Mesothelial cell of epicardium (in vitro differentiated cells): ENCODE measurements at places on chromosomes 5 and 9. TPM values are rescaled to one million over a fixed set of nuclear protein-coding genes. Genes with fewer than 3 reads are reported as not detected.

Gene MSX2
- 83.9 to 86.9 TPM (median 85.2 TPM) in 3 replicates for total RNA-seq

- H3K36me3 ChIP-seq: peaks cover 3% of the 10 kb centered on the region
- H3K4me3 ChIP-seq: no peak overlapping the region
- no peak for DNase-seq
- no peak overlapping the region for H3K27ac ChIP-seq
- H3K4me1 ChIP-seq: peaks cover 5% of the 10 kb centered on the region
Observed at GRCh38 chr9:7094576-7094975, 336.8 kb downstream of the KDM4C start.

DNA sequence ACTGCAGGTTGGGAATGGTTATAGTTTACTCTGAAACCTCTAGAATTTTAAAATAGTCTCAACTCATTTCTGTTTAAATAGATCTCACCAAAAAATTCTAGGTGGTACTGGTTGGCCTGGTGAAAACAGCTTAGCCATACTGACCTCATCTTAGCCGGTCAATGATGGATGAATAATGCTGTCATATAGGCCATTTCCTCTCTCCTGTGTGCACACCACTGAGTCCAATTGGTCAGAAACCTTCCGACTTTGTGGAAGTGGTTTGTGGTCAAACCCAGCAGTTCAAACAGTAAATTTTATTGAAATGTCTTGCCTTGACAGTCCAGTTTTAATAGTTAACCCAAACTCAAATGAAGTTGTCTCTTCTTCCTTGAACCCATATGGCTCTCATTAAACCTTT is 98.6 kb downstream of the GIN1 start:
- no peak overlapping the region for H3K27ac ChIP-seq
- no peaks in the 10 kb centered on the region for H3K27me3 ChIP-seq
- DNase-seq: no peak
- H3K4me3 ChIP-seq: no peak overlapping the region
- no peaks in the 10 kb centered on the region for H3K4me1 ChIP-seq
- H3K36me3 ChIP-seq: peaks cover 7% of the 10 kb centered on the region

DNA sequence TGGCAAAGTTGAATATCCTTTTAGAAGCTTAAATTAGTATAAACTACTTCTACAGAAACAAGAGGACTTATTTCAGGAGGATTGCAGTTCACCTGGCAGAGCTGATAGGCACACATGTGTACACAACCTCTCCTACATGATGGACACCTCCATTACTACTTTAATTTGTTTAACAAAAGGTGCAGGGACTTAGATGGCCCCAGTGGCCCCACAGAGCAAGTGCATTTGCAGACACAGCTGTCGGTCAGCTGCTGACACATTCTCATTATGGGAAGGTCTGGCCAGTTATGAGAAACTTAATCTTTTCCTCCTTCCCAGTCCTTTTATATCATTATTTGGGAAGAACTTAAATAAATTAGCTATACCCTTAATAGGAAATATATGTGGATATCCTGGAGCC is 28.3 kb downstream of the TDRD7 start:
- H3K27ac ChIP-seq: no peak overlapping the region
- H3K36me3 ChIP-seq: peaks cover 4% of the 10 kb centered on the region
- H3K4me3 ChIP-seq: no peak overlapping the region
- no peaks in the 10 kb centered on the region for H3K27me3 ChIP-seq

- no peak overlapping the region for H3K4me3 ChIP-seq
- no peak for DNase-seq
- peaks cover 22% of the 10 kb centered on the region for H3K4me1 ChIP-seq
- H3K27ac ChIP-seq: no peak overlapping the region
- no peaks in the 10 kb centered on the region for H3K27me3 ChIP-seq
- no peaks in the 10 kb centered on the region for H3K36me3 ChIP-seq
Observed at GRCh38 chr9:107237873-107238272, 45.2 kb upstream of the RAD23B start.

DNA sequence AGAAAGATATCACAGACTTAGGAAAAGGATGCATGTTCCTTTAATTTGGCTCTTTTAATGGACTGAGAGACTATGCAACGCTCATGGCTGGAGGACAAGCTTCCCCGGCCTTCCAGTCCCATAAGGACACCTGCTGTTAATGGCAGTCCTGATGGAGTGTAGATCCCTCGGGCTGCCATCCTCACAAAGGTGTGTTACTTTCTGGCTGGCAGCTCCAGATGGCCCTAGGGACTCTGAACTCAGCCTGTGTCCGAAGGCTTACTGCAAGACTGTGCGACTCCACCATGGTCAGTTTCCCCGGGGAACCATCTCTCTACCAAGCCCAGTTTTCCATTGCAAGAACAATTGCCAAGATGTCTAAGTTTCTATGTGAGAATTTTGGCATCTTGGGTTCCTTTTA is 25.5 kb upstream of the KCNIP1 start:
- peaks cover 37% of the 10 kb centered on the region for H3K27me3 ChIP-seq
- DNase-seq: no peak
- no peak overlapping the region for H3K4me3 ChIP-seq
- no peaks in the 10 kb centered on the region for H3K36me3 ChIP-seq

Gene KCNIP1
- total RNA-seq: 1.3 to 2.3 TPM (median 1.5 TPM) in 3 replicates

DNA sequence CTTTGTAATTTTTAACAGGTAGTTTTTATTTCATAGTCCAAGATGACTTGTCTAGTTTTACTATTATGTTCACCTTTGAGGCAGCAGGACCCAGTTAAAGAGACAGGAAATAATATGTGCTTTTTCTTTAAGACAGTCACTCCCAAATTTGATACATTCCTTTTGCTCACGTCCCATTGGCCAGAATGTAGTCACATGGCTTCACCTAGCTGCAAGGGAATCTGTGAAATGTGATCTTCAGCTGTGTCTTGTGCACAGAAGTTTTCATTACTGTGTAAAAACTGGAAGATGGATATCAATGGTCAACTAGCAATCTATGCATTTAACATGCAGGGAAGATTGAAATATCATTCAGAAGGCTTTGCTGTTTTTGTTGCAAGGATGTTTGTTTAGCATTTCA is 41.1 kb downstream of the XRCC4 start:
- peaks cover 27% of the 10 kb centered on the region for H3K36me3 ChIP-seq
- no peaks in the 10 kb centered on the region for H3K27me3 ChIP-seq
- H3K27ac ChIP-seq: no peak overlapping the region
- no peaks in the 10 kb centered on the region for H3K4me1 ChIP-seq

Gene FOXD4L5
- 0.16 to 0.29 TPM (median 0.22 TPM) in 3 replicates for total RNA-seq

GRCh38 chr5:130874861-130875417 is 290.1 kb downstream of the HINT1 start:
- no peaks in the 10 kb centered on the region for H3K4me1 ChIP-seq
- no peak for DNase-seq
- no peak overlapping the region for H3K4me3 ChIP-seq
- H3K27ac ChIP-seq: no peak overlapping the region

DNA sequence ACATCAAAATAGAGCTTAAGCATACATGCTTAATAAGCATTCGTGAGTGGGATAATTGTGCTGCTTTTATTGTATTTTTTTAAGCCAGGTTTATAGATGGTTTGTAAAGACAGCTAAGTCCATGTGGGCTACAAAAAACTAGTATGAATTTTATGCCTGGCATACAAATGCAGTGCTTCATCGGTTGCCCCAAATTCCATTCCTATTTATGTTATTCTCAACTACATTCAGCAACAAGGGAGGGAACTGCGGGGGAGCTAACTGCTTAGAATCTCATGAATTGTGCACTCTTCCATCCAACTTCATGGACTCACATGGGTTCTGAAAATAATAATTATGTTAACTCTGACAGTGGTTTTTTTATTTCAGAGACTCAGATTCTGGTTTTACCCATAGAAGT is 199.2 kb downstream of the FAM170A start:
- H3K27me3 ChIP-seq: no peaks in the 10 kb centered on the region
- no peak overlapping the region for H3K4me3 ChIP-seq
- H3K4me1 ChIP-seq: no peaks in the 10 kb centered on the region
- no peak for DNase-seq

GRCh38 chr9:15714746-15715145 is 161.9 kb downstream of the CCDC171 start:
- H3K36me3 ChIP-seq: peaks cover 2% of the 10 kb centered on the region
- peaks cover 6% of the 10 kb centered on the region for H3K4me1 ChIP-seq
- no peaks in the 10 kb centered on the region for H3K27me3 ChIP-seq
- no peak for DNase-seq
- H3K27ac ChIP-seq: no peak overlapping the region
- H3K4me3 ChIP-seq: no peak overlapping the region

DNA sequence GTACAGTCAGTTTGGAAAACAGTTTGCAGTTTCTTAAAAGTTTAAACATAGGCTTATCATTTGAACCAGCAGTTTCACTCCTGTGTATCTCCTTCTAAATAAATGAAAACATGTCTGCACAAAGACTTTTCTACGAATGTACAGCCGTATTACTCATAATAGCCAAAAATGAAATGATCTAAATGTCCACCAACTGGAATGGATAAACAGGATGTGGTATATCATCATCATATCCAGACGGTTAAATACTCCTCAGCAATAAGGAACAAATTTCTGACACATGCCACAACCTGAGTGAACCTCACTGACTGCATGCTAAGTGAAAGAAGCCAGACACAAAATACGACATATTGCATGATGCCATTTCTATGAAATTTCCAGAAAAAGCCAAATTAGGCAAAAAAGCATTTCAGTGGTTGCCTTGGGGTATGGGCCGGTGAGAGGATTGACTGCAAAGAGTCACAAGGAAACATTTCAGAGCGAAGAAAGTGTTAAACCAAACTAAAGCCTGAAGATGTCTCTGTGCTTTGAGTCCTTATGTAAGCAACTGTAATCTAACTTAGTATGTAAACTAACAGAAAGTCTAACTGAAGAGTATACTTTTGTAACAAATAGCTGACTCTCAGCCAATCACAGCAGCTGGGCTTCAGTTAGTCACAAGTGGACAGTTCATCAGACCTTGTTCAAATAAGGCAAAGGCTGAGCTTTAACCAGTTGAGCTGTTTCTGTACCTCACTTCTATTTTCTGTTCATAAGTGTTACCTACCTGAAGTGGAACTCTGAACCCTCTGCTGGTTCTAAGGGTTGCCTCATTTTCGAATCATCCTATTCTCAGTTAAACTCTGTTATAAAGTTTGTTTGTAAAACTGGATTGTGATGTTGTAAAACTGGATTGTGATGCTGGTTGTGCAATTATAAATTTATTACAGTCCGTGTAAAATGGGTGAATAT is 65.2 kb downstream of the TRIO start:
- H3K4me1 ChIP-seq: peaks cover 29% of the 10 kb centered on the region
- no peak overlapping the region for H3K27ac ChIP-seq
- no peak for DNase-seq
- no peaks in the 10 kb centered on the region for H3K36me3 ChIP-seq
- H3K27me3 ChIP-seq: no peaks in the 10 kb centered on the region

DNA sequence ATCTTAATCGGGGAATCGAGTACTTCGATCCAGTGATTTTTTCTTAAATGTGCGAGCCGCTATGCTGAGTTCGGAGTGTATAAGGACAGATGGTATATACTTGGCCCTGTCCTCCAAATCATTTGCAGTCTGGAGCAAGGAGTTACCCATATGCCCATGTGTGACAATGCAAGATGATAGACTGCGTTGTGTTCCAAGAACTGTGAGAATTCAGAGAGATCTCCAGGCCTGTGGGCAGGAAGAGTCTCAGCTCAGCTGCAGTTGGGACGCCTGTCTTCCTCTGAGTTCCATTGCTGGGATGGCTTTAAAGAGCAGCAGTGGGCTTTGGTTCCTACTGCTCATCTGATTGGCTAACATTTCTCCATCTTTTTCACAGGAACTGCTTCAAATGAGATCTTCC is 106.6 kb downstream of the ADAMTS16 start:
- H3K27ac ChIP-seq: no peak overlapping the region
- H3K4me1 ChIP-seq: peaks cover 32% of the 10 kb centered on the region
- H3K4me3 ChIP-seq: no peak overlapping the region
- H3K36me3 ChIP-seq: peaks cover 10% of the 10 kb centered on the region
- DNase-seq: no peak

Gene FSD1L
- 9.1 to 11.0 TPM (median 10.6 TPM) in 3 replicates for total RNA-seq

DNA sequence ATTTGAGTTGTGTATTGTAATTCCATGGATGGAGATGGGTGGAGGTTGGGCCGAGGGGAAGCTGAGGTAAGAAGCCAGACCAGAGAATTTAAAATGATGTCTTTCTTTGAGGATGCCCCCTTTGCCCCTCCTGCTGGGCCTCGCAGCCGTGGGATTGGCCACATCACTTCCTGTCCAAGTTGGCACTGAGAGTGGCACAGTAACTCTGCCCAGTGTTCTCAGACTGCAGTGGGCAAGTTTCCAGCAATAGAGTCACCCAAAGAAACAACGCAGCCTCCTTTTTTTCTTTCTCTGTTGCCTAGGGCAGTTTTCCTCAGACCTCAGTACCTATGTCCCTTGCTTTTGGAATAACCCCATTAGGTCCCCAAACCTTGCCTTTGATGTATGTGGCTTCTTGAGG is 306.6 kb upstream of the DMRT1 start:
- DNase-seq: no peak
- H3K4me3 ChIP-seq: no peak overlapping the region
- H3K36me3 ChIP-seq: peaks cover 6% of the 10 kb centered on the region
- H3K27me3 ChIP-seq: no peaks in the 10 kb centered on the region
- H3K27ac ChIP-seq: peak overlapping the region; percentile 53
- H3K4me1 ChIP-seq: peaks cover 62% of the 10 kb centered on the region

DNA sequence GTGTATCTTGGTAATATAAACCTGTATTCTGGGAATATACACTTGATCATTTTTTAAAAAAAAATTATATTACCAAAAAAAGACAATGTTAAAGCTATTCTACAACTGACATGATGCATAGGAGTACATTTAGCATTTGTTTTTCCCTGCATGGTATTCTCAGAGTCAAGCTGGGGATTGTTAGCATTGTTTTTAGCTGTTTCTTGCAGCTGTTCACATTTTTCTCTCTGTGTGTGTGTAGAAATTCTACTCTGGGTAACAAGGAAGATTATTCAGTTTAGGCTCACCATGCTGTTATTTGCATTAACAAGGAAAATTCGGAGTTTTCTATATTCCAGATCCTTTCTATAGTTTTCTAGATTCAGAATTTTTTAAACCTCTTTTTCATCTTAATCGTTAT is 62.2 kb downstream of the ADAMTS16 start:
- no peak for DNase-seq
- H3K36me3 ChIP-seq: peaks cover 30% of the 10 kb centered on the region
- H3K27me3 ChIP-seq: no peaks in the 10 kb centered on the region
- no peak overlapping the region for H3K4me3 ChIP-seq
- H3K27ac ChIP-seq: no peak overlapping the region
- peaks cover 4% of the 10 kb centered on the region for H3K4me1 ChIP-seq

Gene PTPRD
- 109 to 112 TPM (median 109 TPM) in 3 replicates for total RNA-seq

DNA sequence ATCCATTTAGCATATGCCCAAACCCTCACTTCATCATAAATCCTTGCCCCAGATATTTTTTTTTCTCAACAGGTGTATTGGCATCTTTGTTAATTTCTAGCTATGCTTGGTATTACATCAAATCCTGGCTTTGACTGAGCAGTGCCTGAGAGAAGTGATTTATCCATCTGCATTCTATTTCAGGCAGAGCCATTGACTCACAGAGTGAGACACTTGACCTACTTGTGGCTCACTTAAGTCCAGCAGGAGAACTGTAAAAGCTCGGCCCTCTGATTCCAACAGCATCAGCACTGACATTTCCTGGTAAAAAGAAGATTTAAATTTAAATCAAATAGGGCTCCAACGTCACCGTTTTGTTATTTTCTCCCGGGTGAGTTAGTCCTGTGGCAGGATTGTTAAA is 93.4 kb downstream of the PLK2 start:
- DNase-seq: no peak
- H3K4me3 ChIP-seq: no peak overlapping the region
- no peaks in the 10 kb centered on the region for H3K27me3 ChIP-seq
- peak overlapping the region; percentile 57 for H3K27ac ChIP-seq

- peaks cover 23% of the 10 kb centered on the region for H3K4me1 ChIP-seq
- H3K27me3 ChIP-seq: peaks cover 32% of the 10 kb centered on the region
- H3K27ac ChIP-seq: peak overlapping the region; percentile 85
- DNase-seq: no peak
- H3K36me3 ChIP-seq: no peaks in the 10 kb centered on the region
Observed at GRCh38 chr5:168992016-168992415, 308.9 kb downstream of the SLIT3 start.

GRCh38 chr5:141747152-141748141 is 65.4 kb upstream of the ARAP3 start:
- H3K4me1 ChIP-seq: no peaks in the 10 kb centered on the region
- no peaks in the 10 kb centered on the region for H3K36me3 ChIP-seq
- H3K4me3 ChIP-seq: no peak overlapping the region
- H3K27ac ChIP-seq: no peak overlapping the region
